ENCODE measurements at places on chromosomes 2 and 18.

- peaks cover 36% of the 10 kb centered on the region for H3K4me1 ChIP-seq
- H3K27me3 ChIP-seq = no peaks in the 10 kb centered on the region
- H3K4me3 ChIP-seq = no peak overlapping the region
- H3K27ac ChIP-seq = no peak overlapping the region
- no peaks in the 10 kb centered on the region for H3K36me3 ChIP-seq
- no peak for DNase-seq
Measured at GRCh38 chr2:105907184-105907583, 162.5 kb downstream of the NCK2 start.

GRCh38 chr2:9462886-9463697 lies 11.3 kb upstream of the IAH1 start:
- no peak overlapping the region for H3K4me3 ChIP-seq
- H3K4me1 ChIP-seq = no peaks in the 10 kb centered on the region
- H3K27ac ChIP-seq = no peak overlapping the region
- DNase-seq = no peak
- H3K27me3 ChIP-seq = no peaks in the 10 kb centered on the region
- peaks cover 5% of the 10 kb centered on the region for H3K36me3 ChIP-seq

DNA sequence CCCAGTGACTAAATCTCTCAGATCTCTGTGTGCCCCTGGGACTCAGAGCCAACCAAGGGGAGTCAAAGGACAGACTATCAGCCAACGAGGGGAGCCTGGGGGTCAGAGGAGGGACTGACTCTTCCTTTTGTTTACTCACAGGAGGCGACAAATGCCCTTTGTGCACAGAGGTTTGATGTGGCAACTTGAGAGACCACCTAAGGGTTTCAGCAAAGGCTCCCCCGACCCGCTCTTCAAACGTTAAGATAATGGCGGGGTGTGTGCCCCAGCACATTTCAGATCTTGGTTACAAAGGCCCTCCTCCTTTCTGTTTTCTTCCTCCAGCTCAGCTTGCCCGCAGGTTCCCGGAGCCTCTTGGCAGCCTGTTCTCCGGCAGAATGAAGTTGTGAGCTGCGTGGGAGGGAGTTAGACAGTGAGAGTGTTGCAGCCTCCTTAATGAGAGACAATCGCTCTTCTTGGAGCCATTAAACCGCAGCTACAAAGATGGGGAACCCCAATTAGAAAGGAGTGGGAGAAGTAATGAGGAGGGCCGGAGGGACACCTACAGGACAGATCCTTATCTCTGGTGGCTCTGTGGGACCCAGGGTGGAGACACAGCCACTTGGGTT lies 76.2 kb downstream of the KIAA2012 start:
- DNase-seq = no peak

DNA sequence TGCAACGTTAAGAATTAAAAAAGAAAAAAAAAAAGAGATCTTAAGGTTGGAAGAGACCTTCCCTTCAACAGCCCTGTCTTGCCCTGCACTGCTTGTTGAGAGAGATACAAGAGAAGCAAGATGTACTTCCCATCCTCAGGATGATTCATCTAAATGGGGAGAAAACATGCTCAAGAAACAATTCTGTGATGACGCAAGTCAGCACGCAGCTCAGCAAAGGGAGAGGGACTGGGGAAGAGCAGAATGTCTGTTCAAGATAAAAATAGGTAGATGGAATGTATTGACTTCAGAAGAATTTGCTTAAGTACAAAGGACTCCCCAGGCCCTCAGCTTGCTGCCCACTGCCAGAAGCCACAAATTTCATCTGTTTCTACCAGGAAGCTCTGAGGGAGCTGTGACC lies 198.2 kb upstream of the SPRED2 start:
- no peaks in the 10 kb centered on the region for H3K4me1 ChIP-seq
- no peaks in the 10 kb centered on the region for H3K36me3 ChIP-seq
- no peaks in the 10 kb centered on the region for H3K27me3 ChIP-seq
- no peak for DNase-seq

DNA sequence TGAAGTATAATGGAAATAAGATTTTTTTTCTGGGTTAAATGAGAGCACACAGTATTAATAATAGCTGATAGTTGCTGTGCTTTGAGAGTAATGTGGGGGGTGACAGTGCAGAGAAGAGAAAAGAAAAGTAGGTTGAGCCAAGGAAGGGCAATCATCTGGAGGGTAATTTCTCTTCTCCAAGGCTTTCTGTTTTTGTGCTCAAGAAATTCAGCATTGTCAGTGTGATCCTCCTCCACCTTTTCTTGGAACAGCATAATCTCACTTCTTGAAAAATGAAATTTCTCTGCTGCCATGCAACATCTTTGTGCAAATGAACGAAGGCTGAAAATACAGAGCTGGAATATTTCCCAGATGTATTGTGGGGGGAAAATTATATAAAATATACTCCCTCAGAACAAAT lies 673.1 kb downstream of the LRRTM4 start:
- no peaks in the 10 kb centered on the region for H3K27me3 ChIP-seq
- no peak overlapping the region for H3K27ac ChIP-seq
- H3K4me1 ChIP-seq = no peaks in the 10 kb centered on the region
- no peak for DNase-seq
- H3K4me3 ChIP-seq = no peak overlapping the region

DNA sequence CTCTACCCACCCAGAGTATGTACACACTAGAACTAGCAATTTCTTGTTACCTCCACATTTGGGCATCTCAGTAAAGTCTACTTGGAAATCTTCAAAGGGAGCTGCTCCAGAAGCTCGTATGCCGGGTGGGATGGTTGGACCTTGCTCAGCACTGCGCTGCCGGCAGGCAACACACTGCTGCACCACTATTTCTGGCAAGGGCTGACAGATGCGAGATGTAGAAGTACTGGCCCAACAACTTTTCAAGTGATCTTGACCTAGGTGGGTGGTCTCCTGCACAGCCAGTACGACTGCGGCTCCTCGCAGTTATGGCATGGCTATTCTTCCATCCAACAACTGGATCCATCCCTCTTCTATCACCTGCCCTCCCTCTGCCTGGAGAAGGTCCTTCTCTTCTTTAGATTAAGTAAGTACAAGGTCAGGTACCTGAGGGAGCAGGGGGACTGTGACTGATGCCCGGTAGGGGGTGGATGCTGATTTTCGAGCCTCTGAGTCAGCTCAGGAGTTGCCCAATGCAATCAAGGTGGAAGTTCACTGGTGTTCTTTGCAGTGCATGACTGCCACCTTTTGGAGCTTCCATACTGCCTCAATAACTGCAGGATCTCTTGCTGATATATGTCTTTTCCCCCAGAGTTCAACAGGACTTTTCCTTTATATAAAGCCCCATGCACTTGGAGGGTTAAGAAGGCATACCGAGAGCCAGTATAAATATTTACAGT lies 100.4 kb upstream of the SLC1A4 start:
- H3K4me1 ChIP-seq = no peaks in the 10 kb centered on the region
- DNase-seq = no peak
- no peaks in the 10 kb centered on the region for H3K27me3 ChIP-seq
- no peaks in the 10 kb centered on the region for H3K36me3 ChIP-seq

DNA sequence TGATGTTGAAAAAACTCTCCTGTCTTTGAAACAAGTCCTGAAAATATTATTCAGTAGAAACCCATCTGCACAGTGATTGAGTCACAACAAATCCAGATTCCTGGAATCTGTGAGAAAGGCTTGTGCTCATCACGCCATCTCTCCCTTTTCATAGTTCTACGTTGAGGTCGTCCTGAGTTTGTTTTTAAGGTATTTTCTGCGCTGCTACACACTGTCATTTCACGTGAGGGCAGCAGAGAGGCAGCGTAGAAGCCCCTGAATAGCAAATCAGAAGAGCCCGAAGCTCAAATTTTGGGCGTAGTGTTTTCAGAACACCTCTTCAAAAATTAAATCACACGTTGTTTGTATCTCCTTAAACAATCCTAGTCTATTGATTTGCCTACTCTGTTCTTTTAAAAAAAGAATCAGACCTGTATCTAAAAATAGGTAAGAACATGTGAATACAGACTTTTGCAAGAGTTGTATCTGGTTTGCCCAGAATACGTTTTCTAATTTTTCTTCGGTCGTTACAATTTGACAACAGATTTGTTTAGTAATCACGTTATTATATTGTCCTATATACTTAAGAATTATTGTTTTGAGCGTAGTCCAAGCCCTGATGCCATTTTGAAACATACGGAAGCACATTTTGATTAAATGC lies 61.6 kb upstream of the SLC38A11 start:
- H3K4me3 ChIP-seq = no peak overlapping the region
- no peaks in the 10 kb centered on the region for H3K4me1 ChIP-seq
- no peaks in the 10 kb centered on the region for H3K36me3 ChIP-seq
- no peak for DNase-seq
- H3K27ac ChIP-seq = no peak overlapping the region

- H3K36me3 ChIP-seq = peaks cover 4% of the 10 kb centered on the region
- DNase-seq = no peak
- no peaks in the 10 kb centered on the region for H3K4me1 ChIP-seq
- H3K4me3 ChIP-seq = no peak overlapping the region
- H3K27ac ChIP-seq = no peak overlapping the region
Measured at GRCh38 chr2:17719562-17720371, 33.8 kb downstream of the SMC6 start.

DNA sequence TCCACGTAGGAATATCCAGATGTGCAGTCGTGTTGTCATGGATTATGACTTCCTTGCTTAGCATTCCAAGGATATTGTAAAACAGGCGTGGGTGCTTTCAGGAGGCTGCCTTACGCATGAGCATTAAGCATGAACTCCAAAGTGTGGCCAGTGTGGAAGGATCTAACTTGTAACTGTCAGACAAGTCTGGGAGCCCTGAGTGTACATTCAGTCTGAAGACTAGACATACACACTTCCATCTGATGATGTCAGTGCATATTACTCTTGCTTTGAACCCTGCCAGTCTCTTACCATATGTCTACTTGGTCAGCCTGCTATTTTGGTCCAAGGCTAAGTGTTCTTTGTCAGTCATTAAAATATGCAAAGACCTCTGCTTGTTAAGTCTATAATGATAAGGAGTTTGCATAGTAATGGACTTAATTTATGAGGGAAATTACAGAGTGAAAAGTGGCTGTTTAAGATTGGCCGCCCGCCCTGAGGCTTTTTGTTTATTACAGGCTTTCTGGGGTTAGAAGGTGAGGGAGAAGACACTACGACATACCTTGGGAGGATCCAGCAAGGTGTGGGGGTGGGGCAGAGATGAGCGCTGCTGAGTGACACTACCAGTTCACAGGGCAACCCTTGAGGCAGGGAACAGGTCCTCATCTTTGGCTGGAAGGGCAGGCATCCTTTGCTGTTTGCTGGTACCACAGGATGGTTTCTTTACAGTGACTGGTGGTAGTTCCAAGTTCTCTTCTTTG lies 48.3 kb downstream of the CABLES1 start:
- no peak overlapping the region for H3K4me3 ChIP-seq
- no peaks in the 10 kb centered on the region for H3K4me1 ChIP-seq
- H3K27me3 ChIP-seq = no peaks in the 10 kb centered on the region
- no peaks in the 10 kb centered on the region for H3K36me3 ChIP-seq

GRCh38 chr18:77422974-77423867 lies 173.6 kb downstream of the GALR1 start:
- no peaks in the 10 kb centered on the region for H3K36me3 ChIP-seq
- DNase-seq = no peak
- no peak overlapping the region for H3K4me3 ChIP-seq
- no peaks in the 10 kb centered on the region for H3K27me3 ChIP-seq
- H3K4me1 ChIP-seq = no peaks in the 10 kb centered on the region

- no peak for DNase-seq
Measured at GRCh38 chr2:46339676-46340459, 42.7 kb downstream of the EPAS1 start.

DNA sequence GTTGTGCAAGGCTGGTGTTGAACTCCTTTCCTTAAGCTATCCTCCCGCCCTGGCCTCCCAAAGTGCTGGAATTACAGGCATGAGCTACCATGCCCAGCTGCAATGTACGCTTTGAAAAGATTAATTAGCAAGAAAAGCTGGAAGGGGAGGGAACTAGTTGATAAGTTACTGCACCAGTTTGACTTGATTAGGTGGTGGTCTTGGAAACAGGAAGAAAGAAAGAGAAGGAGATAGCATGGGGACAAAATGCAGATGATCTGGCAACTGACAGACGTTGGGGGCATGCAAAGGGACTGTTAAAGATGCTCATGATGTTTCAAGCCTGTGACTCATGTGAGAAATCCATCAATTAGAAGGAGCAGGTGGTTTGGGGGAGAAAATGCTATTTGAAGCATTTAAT lies 68.6 kb downstream of the PLEKHM3 start:
- DNase-seq = no peak
- no peaks in the 10 kb centered on the region for H3K4me1 ChIP-seq
- H3K27ac ChIP-seq = no peak overlapping the region
- H3K36me3 ChIP-seq = no peaks in the 10 kb centered on the region
- H3K4me3 ChIP-seq = no peak overlapping the region

GRCh38 chr2:200396781-200397242 lies 90.3 kb downstream of the SPATS2L start:
- H3K36me3 ChIP-seq = no peaks in the 10 kb centered on the region
- H3K27me3 ChIP-seq = no peaks in the 10 kb centered on the region
- no peak overlapping the region for H3K27ac ChIP-seq
- no peak for DNase-seq
- no peaks in the 10 kb centered on the region for H3K4me1 ChIP-seq
- H3K4me3 ChIP-seq = no peak overlapping the region

DNA sequence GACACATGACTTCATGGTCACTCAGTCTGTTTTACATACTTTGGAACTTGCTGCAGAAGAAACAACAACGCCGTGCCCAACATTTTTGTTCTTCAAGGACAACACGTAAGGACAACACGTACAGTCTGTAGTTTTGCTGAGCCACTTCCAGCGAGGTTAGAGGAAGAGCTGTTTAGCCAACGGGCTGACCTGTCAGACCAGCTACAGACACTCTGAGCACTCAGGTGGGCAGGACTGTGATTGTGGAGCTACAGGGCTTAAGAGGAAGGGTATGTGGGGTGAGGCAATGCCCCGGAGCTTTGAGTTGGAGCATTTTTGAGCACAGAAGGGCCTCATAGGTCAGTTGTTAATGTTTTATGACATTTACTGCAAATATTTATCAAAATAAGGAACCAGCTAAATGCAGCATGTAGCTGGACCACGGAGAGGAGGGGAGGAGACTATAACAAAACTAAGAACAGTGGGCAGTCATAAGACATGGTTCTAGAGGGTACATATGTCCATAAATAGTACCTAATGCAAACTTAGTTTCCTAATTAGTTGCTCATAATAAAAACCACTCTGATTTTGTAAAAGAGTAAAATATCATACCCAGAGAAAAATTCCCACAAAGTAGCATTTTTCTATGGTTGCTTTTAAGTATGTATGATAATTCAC lies 26.3 kb upstream of the NPC1 start:
- no peaks in the 10 kb centered on the region for H3K27me3 ChIP-seq
- no peaks in the 10 kb centered on the region for H3K36me3 ChIP-seq
- no peak overlapping the region for H3K27ac ChIP-seq
- DNase-seq = no peak
- no peak overlapping the region for H3K4me3 ChIP-seq
- no peaks in the 10 kb centered on the region for H3K4me1 ChIP-seq
